ENCODE measurements at places on chromosomes 2 and 18. TPM values are rescaled to one million over a fixed set of nuclear protein-coding genes. Genes with fewer than 3 reads are reported as not detected.

The CD8A gene
- polyA plus RNA-seq, result 0.76 TPM

The C2orf92 gene
- polyA plus RNA-seq, result 1.1 TPM

The TCF7L1 gene
- not detected for polyA plus RNA-seq

- no peaks in the 10 kb centered on the region for H3K27me3 ChIP-seq
- no peak overlapping the region for H3K27ac ChIP-seq
- H3K36me3 ChIP-seq, result no peaks in the 10 kb centered on the region
- no peak for DNase-seq
Observed at GRCh38 chr2:230974096-230974913, 21.6 kb upstream of the SPATA3 start.

GRCh38 chr18:69992776-69993175, 45.1 kb upstream of the CD226 start:
- no peaks in the 10 kb centered on the region for H3K4me1 ChIP-seq
- H3K36me3 ChIP-seq, result no peaks in the 10 kb centered on the region
- H3K27ac ChIP-seq, result no peak overlapping the region
- no peak for DNase-seq
- H3K4me3 ChIP-seq, result no peak overlapping the region

DNA sequence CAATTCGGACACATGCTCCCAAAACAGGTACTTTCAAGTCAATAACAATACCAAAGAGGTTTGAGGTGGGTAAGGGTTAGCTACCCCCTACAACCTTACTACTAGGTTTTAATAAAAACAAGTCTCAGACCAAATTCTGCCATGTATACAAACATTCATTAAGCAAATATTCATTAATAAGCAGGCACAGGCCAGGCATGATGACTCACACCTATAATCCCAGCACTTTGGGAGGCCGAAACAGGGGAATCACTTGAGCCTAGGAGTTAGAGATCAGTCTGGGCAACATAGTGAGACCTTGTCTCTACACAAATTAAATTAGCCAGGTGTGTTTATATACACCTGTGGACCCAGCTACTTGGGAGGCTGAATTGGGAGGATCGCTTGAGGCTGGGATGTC, 11.7 kb upstream of the ELAC1 start:
- no peak overlapping the region for H3K27ac ChIP-seq
- H3K27me3 ChIP-seq, result no peaks in the 10 kb centered on the region
- no peak for DNase-seq
- no peaks in the 10 kb centered on the region for H3K36me3 ChIP-seq
- H3K4me3 ChIP-seq, result no peak overlapping the region

- H3K36me3 ChIP-seq, result no peaks in the 10 kb centered on the region
- no peak for DNase-seq
- H3K27ac ChIP-seq, result peak overlapping the region; percentile 58
- H3K4me3 ChIP-seq, result no peak overlapping the region
Observed at GRCh38 chr2:45889620-45890370, 238.3 kb downstream of the PRKCE start.

DNA sequence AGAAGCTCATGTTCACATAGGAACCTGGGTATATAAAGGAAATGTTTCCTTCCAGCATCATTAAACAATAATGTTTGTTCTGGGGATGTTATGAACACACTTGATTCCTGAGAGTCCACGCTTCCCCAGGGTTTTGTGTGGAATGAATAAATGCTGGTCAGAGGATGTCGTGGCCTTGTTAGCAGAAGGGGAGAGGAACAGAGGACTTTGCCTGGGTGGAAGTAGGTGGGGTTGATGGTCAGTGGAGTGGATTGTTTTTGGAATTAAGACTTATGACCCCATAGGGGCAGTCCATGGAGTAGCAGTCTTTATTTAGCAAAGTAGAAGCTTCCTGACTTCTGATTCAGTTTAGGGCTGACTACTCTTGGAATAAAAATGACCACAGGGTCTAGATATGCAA, 139.6 kb downstream of the MYO1B start:
- H3K36me3 ChIP-seq, result no peaks in the 10 kb centered on the region
- no peaks in the 10 kb centered on the region for H3K27me3 ChIP-seq
- H3K27ac ChIP-seq, result no peak overlapping the region
- DNase-seq, result no peak
- no peak overlapping the region for H3K4me3 ChIP-seq
- H3K4me1 ChIP-seq, result no peaks in the 10 kb centered on the region

GRCh38 chr2:47437287-47437686, 34.3 kb downstream of the MSH2 start:
- H3K27me3 ChIP-seq, result no peaks in the 10 kb centered on the region
- no peak overlapping the region for H3K27ac ChIP-seq
- no peaks in the 10 kb centered on the region for H3K36me3 ChIP-seq
- no peak overlapping the region for H3K4me3 ChIP-seq

DNA sequence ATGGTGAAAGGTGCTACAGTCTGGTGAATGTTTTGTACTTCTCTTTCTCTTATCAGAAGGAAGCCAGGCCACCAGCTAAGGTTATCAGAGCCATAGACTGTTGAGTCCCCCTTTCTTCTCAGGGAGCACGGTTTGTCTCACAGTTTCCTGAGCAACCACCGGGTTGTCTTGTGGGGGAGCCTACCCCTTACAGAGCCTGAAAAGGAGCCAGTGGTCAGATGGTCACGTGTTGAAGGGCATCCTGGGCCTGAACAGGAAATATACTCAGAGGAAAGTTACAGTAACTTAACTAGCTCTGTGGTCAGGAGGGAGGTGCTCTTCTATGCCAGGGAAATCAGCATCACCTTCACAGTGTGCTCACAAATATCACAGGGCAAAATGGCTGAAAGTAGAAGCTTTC, 11.6 kb downstream of the CD28 start:
- H3K4me3 ChIP-seq, result peak overlapping the region; percentile 29
- no peaks in the 10 kb centered on the region for H3K27me3 ChIP-seq
- H3K36me3 ChIP-seq, result no peaks in the 10 kb centered on the region
- peak overlapping the region; percentile 71 for H3K27ac ChIP-seq
- peak; percentile 61 for DNase-seq

- H3K4me3 ChIP-seq, result no peak overlapping the region
- H3K27me3 ChIP-seq, result no peaks in the 10 kb centered on the region
- no peak for DNase-seq
- no peak overlapping the region for H3K27ac ChIP-seq
- no peaks in the 10 kb centered on the region for H3K36me3 ChIP-seq
Observed at GRCh38 chr18:61034580-61034979, 298.6 kb upstream of the CDH20 start.

GRCh38 chr2:123723706-123724105, 301.4 kb upstream of the CNTNAP5 start:
- no peaks in the 10 kb centered on the region for H3K36me3 ChIP-seq
- DNase-seq, result no peak
- no peaks in the 10 kb centered on the region for H3K4me1 ChIP-seq
- H3K27me3 ChIP-seq, result no peaks in the 10 kb centered on the region
- H3K4me3 ChIP-seq, result no peak overlapping the region

DNA sequence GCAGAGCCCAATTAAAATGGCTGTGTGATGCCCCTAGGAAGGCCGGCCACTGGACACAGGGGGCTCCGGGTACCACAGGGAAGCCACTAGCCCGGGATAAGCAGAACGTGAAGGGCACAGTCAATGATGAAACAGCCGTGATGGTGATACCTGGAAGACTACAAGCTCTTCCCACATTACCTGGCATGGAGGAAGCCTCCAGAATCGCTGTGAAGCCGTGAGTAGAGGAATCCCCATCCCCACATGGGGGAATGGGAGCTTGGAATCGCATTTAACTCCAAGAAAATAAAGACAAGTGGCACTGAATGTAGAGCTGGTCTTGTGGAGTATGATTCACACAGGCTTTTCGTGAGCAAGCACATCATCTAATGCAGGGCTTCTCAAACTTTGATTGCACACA, 16.1 kb downstream of the GALNT14 start:
- no peaks in the 10 kb centered on the region for H3K27me3 ChIP-seq
- no peak overlapping the region for H3K4me3 ChIP-seq
- no peak overlapping the region for H3K27ac ChIP-seq
- H3K36me3 ChIP-seq, result no peaks in the 10 kb centered on the region

DNA sequence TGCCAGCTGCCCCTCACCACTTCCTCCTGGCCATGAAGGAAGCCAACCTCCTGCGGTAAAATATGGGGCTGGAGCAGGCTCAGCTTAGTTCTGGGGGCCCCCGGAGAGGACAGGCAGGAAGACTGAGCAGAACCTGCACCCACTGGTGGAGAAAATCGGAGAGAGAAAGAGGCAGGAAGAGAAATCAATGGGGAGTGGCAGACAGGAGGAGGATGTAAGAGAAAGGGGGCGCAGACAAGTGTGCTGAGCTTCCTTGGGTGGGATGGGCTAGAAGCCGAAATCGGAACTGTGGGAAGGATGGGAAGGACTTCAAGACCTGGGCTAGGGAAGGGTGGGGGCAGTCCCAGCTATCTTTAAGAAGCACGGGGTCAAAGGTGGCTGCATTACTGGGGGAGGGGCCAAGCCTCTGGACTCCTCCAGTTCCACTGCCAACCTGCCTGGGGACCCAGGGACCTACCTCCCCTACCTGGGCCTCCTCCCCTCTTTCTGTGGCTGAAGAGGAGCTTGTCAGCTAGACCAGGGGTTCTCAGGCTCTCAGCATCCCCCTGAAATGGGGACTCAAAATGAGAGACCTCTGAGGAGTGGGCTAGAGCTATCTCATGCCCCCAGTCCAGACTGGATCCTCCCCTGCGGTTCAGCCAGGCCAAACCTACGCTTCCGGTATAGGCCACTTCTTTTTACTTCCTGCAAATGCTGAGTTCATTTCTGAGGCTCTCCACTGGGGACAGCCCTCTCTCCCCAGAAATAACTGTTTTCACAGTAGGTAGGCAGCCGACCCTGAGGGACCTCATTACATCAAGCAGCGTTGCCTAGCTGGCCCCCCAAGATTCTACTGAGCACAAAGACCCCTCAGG, 33.6 kb upstream of the B3GNT7 start:
- no peaks in the 10 kb centered on the region for H3K36me3 ChIP-seq
- H3K4me1 ChIP-seq, result no peaks in the 10 kb centered on the region
- H3K27ac ChIP-seq, result no peak overlapping the region
- H3K27me3 ChIP-seq, result no peaks in the 10 kb centered on the region
- no peak overlapping the region for H3K4me3 ChIP-seq

Data from naive thymus-derived CD4-positive, alpha-beta T cell (primary cell).